ENCODE measurements at places on chromosomes 5 and 9.

- DNase-seq = no peak
Measured at GRCh38 chr9:71004196-71004595, 117.2 kb downstream of the TRPM3 start.

DNA sequence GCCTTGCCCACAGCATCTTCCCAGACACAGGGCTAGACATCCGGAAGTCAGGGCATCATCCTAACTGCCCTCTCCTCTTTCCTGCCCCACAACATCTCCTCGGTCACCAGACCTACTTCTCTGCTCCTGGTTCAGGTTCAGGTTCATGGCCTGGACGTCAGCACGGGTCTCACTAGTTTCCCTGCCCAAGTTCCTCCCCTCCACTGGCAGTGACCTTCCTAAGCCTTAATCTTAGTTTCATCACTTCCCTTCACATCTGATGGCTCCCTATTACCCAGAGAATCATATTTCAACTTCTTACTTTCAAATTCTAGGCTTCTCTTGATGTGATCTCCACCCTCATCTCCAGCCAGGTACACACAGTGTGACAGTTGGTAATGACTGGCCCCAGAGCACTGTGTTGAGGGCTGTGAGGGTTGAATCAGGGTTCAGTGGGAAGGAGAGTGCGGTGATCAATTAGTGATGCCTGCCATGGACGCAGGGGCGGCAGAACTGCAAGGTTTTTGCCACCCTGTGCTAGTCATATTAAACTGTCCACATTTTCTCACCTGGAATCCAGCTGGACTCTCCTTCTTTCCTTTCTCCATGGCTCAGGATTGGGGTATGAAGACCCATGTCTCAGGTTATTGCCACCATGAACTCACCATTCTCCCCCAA is 34.3 kb upstream of the CRB2 start:
- DNase-seq = peak; percentile 29

GRCh38 chr5:125175348-125176004 is 429.0 kb upstream of the ZNF608 start:
- DNase-seq = no peak

- no peak for DNase-seq
Measured at GRCh38 chr5:115430374-115430773, 114.2 kb downstream of the FEM1C start.

GRCh38 chr5:147567917-147568598 is 58.2 kb upstream of the DPYSL3 start:
- DNase-seq = no peak

GRCh38 chr9:98482226-98482625 is 226.5 kb downstream of the GABBR2 start:
- DNase-seq = no peak

- no peak for DNase-seq
Measured at GRCh38 chr5:166926138-166926537, 1365.3 kb upstream of the WWC1 start.

DNA sequence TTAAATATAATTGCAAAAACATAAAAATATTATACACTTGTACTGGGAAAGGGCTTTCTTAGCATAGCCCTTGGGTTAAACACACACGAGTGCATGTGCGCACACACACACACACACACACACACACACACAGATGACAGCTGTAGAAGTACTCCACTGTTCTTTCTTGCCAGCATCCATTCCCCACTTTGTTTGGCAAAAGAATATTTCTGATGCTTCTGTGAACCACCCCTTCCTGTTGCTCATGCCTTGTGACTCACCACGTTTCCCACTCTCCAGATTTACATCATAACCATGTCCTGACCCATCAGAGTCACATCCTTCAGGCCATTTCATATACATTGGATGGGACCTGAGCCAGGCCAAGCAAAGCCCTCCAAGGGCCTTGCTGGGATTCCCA is 280.1 kb downstream of the DNAH5 start:
- peak; percentile 1 for DNase-seq

- DNase-seq = no peak
Measured at GRCh38 chr5:103624675-103625074, 62.1 kb upstream of the NUDT12 start.

GRCh38 chr5:154042766-154043165 is 4.0 kb downstream of the MFAP3 start:
- DNase-seq = peak; percentile 65

DNA sequence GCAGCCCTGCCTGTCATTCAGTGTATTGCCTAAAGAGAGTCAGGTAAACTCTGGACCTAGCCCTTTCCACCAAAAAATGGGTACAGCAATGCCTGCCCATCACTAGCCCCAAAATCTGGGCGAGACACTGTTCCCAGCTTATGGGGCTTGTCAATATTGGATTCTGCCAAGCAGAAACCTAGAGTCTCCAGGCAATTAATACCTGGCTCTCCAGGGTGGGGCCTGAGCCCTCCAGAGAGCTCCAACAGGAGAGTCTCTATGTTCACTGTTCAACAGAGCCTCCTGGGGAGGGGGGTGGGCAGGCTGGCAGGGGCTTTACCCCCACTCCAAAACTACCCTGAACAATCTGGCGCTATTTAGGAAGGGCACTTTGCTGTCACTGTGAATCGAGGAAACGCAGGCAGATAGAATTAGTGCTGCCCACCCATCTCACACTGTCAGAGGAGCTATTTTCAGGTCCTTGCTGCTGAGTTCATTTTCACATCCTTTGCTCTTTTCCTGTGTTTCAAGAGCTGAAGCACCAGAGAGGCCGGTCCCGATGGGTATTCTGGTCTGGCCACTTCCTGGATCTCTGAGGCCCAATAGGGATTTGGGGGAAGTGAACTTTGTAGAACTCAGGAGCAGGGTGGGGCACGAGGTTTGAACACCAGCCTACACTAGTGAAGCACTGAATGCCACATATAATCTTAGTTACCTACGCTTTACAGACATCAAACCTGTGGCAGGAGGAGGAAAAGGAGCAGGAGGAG is 121.8 kb downstream of the C5orf15 start:
- no peak for DNase-seq

GRCh38 chr5:43839218-43839617 is 236.2 kb downstream of the NNT start:
- DNase-seq = no peak

DNA sequence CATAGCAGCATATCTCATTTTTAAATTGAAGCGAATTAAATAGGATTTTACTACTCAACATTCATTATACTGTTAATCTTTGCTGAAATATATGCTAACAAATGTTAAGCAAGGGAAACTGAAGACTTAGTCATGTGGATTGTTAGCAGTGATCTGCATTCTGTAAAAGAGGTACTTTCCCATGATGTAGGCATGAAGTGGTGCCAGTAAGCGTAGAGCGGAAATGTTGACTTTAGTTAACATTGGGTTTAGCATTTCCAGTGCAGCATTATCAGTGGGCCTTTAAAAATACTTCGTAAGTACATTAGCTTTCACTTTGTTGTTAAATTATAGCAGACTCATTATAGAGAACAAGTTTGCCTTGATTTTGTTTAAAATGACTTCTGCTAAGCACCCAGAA is 130.3 kb downstream of the CDC42SE2 start:
- peak; percentile 43 for DNase-seq

DNA sequence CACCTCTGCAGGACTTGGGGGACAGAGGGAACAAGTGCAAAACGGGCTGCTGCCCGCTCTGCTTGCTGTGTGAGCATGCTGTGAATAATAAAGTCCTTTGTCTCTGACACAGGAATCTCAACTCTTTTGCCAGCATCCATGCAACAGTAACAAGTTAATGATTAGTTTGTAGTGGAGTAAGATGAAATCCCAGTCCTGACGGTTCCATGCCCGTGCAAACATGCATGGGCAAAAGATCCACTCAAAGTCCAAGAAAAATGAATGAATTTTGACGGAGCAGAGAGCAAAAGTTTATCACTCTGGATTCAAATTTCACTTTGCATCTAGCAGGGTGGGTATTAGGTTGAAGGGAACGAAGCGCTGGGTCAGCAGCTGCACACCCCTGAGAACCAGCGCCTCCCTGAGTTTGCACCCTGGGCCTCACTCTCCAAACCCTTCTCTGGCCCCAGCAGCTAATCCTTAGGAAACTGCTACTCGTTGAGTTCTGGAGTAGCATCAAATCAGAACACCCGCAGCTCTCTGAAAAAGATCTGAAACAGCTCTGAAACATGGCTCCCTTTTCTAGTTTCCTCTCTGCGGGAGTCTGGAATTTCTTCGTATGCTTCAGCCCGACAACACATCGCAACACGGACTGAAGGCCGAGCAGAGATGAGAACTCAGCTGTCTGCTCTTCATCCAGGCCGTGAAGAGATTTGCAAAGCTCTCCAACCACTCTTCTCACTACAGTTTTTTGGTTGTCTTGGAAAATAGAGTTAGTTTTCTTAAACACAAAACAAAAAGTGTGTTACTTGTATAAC is 45.6 kb upstream of the RUFY1 start:
- DNase-seq = no peak

DNA sequence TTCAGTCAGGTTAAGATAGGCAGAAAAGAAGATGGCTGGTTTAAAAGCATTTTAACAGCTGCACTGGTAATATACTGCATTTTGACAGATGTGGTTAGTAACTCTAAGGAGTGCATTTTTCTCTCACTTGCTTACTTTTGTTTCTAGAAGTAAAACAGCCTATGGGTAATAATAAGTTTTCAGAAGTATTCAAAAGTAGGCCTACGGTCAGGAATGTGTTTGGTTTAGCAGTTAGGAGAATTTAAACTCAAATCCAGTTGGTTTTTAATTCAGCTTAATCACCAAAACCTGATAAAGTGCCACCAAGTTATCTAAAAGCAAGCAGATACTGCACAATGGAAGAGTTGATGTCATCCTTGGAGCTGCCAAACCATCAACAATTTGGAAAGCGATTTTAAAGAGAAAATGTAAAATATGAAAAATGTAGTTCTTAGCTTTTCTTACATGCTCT is 160.3 kb downstream of the ARSB start:
- no peak for DNase-seq

DNA sequence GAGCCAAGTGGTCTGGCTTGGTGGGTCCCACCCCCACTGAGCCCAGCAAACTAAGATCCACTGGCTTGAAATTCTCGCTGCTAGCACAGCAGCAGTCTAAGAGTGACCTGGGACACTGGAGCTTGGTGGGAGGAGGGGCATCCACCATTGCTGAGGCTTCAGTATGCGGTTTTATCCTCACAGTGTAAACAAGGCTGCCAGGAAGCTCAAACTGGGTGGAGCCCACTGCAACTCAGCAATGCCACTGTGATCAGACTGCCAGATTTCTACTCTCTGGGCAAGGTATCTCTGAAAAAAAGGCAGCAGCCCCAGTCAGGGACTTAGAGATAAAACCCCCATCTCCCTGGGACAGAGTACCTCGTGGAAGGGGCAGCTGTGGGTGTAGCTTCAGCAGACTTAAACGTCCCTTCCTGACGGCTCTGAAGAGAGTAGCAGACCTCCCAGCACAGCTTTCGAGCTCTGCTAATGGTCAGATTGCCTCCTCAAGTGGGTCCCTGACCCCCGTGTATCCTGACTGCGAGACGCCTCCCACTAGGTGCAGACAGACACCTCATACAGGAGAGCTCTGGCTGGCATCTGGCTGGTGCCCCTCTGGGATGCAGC is 18.2 kb upstream of the STK32A start:
- no peak for DNase-seq

DNA sequence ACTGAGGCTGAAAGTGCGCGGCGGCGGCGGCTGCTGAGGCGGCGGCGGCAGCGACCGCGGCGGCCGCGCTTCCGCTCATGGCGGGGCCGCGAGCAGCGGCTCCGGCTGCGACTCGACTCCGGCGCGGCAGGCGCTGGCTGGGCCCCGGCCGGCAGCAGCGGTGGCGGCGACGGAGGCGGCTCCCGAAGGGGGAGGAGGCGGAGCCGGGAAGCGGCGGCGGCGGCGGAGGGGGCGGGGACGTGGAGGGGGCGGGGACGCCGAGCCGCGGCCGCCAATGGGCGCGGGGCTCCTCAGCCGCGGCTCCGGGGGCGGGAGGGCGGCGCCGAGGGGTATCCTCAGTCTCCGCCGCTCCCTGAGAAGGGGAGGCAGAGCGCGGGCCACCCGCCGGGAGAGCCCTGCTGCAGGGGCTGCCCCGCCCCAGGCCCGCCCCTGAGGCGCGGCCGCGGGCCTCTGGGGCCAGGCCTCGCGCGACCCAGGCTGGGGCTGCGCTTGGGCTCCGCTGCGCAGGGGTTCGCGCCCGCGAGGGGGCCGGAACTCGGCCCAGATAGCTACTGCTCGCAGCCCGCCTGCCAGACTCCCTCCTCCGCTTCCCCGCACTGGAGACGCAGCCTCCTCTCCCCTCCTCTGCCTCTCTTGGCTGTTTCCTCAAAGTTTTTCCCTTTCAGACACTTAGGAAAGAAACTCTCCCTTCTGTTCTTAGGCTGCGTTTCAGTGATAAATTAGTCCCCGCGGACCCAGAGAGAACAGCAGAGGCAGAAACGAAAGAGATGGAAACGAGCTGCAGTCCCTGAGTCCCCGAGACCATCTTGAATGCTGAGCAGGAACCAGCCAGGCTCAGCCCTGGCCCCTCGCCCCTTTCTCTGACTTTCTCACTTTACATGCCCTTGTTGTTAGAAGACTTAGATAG is 85.0 kb upstream of the MELK start:
- peak; percentile 93 for DNase-seq

Measured in inflammatory macrophage treated with lipopolysaccharide for 1 hour (primary cell).